ENCODE measurements at places on chromosomes 13 and 19. TPM values are rescaled to one million over a fixed set of nuclear protein-coding genes. Genes with fewer than 3 reads are reported as not detected.

The ZNF442 gene
- 4.2 TPM for total RNA-seq

The CGB3 gene
- not detected for total RNA-seq

The KLK4 gene
- 0.59 TPM for total RNA-seq

The ZNF57 gene
- total RNA-seq, result 3.1 TPM

The ZNF723 gene
- total RNA-seq, result not detected

The KLK14 gene
- total RNA-seq, result not detected

The LYPD5 gene
- total RNA-seq, result 2.1 TPM

The ZNF221 gene
- 7.3 TPM for total RNA-seq

The DAND5 gene
- not detected for total RNA-seq

The ADPRHL1 gene
- 6.9 TPM for total RNA-seq

The IFT88 gene
- 17.4 TPM for total RNA-seq

The C19orf33 gene
- total RNA-seq, result 231 TPM

The PLIN4 gene
- total RNA-seq, result 689 TPM

The CDX2 gene
- total RNA-seq, result not detected

All from tibial nerve (tissue), 4 donors.